Calu3 (cell line): ENCODE measurements at places on chromosomes 1 and 21. TPM values are rescaled to one million over a fixed set of nuclear protein-coding genes. Genes with fewer than 3 reads are reported as not detected.

The IFI44L gene
- total RNA-seq: 82.0 and 230 TPM in 2 replicates

The TCHHL1 gene
- not detected in 2 replicates for total RNA-seq

The LENEP gene
- 1.1 and 1.5 TPM in 2 replicates for total RNA-seq

The ATP6V1G3 gene
- total RNA-seq: not detected in 2 replicates

The CELSR2 gene
- 5.1 and 5.3 TPM in 2 replicates for total RNA-seq

The TFF3 gene
- not detected in 2 replicates for total RNA-seq

The RAB7B gene
- total RNA-seq: 1.1 and 1.3 TPM in 2 replicates

The UAP1 gene
- total RNA-seq: 40.8 and 47.2 TPM in 2 replicates

The UBL4B gene
- not detected in 2 replicates for total RNA-seq

The SLC44A3 gene
- 32.0 and 34.5 TPM in 2 replicates for total RNA-seq

The PDZK1IP1 gene
- total RNA-seq: 231 and 327 TPM in 2 replicates

The TINAGL1 gene
- total RNA-seq: 388 and 430 TPM in 2 replicates

The PTPN22 gene
- 0.24 and 0.38 TPM in 2 replicates for total RNA-seq

The UBAP2L gene
- 245 and 250 TPM in 2 replicates for total RNA-seq

The ROR1 gene
- total RNA-seq: 24.5 and 33.8 TPM in 2 replicates

The CELF3 gene
- not detected in 2 replicates for total RNA-seq

The LAX1 gene
- total RNA-seq: not detected in 2 replicates
